ENCODE measurements at places on chromosomes 6 and 20. TPM values are rescaled to one million over a fixed set of nuclear protein-coding genes. Genes with fewer than 3 reads are reported as not detected.

PRSS16 gene
- 13.5 TPM for total RNA-seq

SEL1L2 gene
- not detected for total RNA-seq

TRIM31 gene
- total RNA-seq = not detected

IBTK gene
- 10.7 TPM for total RNA-seq

OLIG3 gene
- total RNA-seq = 0.10 TPM

HAO1 gene
- total RNA-seq = not detected

DLL1 gene
- total RNA-seq = 53.7 TPM

NT5DC1 gene
- total RNA-seq = 7.7 TPM

SHLD1 gene
- total RNA-seq = 3.5 TPM
